Frontal cortex (tissue), 4 donors: ENCODE measurements at places on chromosomes 16 and 17.

DNA sequence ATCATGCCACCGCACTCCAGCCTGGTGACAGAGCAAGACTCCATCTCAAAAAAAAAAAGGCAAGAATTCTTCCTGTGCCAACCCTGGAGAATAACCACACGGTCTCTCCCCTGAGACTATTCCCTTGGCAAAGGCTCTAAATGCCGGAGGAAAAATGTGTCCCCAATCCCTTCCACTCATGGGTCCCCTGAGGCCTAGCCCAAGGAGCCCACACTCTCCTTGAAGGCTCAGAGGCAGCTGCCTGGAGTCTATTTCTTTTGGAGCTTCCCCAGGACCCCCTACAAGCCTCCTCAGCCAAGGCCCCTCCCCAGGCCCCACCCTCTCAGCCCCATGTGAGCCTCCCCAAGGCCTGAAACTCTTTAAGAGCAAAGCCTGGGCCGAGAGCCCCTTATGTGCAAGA lies 16.6 kb downstream of the CEP131 start:
- DNase-seq = no peak

GRCh38 chr17:64974750-64975317 lies 55.6 kb upstream of the LRRC37A3 start:
- DNase-seq = no peak

- no peak for DNase-seq
These were observed 40.2 kb upstream of the CIBAR2 start for GRCh38 chr16:85152414-85153030.

DNA sequence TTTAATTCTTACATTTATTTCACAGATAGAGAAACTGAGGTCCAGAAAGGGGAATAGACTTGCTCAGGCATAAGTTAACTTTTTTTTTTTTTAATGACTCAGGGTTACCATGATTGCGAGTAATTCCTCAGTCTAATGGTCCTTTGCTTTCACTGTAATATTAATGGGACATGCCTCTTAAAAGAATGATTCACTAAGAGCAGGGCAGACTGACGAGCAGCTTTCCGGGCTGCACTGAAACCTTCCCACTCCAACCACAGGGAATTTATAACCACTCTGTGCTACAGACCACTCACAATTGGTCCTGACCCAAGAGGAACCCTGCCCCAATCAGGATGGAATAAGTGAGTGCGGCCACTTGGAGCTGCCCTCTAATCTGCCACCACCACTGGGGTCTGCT lies 5.7 kb downstream of the HOXB2 start:
- DNase-seq = no peak

GRCh38 chr17:39352986-39353385 lies 48.4 kb downstream of the FBXL20 start:
- no peak for DNase-seq

GRCh38 chr16:51550800-51551347 lies 399.8 kb upstream of the SALL1 start:
- no peak for DNase-seq
